D341Med (cell line): ENCODE measurements at places on chromosomes 12 and 14.
A peak's percentile ranks its signal among the peaks of the same experiment; 100 is the strongest.

DNA sequence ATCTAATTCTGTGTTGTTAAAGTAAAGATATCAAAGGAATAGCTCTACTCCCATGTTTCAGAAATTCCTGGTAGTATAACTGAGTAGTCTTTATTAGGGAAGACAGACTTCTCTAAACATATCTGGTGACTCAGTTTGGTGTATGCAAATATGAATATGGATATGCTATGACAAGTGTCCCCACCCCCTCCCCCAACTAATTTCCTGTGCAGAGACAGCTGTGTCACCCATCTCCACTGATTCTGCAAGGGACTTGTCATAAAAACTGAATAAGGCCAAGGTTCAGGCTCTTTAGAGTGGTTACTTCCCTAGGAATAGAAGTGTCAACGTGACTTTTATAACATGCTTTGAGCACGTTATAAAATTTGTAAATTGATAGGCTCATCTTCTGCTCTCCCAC lies 429.1 kb downstream of the DAD1 start:
- no peak for DNase-seq

GRCh38 chr14:26928019-26928418 lies 330.2 kb upstream of the NOVA1 start:
- DNase-seq, result no peak

DNA sequence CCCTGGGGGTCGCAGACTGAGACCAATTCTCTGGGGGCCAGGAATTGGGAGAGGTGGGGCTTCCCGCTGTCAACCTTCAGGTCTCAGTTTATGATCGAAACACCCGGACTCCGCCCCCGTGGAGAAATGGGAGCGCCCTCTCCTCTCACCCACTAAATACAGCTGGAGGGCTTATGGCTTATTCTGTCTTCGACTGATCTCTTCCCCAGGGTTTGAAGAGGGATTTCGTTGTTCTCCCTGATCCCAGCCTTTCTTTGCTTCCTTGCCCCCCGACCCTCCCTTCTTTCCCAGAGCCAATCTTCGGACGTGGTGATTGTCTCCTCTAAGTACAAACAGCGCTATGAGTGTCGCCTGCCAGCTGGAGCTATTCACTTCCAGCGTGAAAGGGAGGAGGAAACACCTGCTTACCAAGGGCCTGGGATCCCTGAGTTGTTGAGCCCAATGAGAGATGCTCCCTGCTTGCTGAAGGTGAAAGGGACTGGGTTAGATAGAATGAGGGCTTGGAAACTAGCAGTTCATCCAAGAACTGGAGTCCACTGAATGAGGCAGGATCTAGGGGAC lies 607 bp downstream of the OS9 start:
- peak; percentile 67 for DNase-seq

DNA sequence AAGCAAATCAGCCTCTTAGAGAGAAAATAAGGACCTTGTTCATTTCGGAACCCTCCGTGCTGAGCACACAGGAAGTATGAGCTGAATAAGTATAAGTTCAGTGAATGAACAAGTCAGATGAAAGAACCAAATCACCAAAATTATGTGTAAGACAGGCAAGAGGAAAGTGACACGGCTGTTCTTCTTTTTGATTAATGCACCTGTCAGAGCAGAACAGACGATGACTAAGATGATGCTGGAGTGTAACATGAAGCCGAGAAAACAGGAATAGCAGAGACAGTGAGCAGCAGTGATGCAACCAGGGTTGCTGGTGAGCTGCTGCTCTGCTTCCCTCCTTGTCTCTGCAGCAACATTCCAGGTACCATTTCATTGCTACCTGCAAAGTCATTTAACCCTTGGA lies 861.1 kb downstream of the GALC start:
- no peak for DNase-seq

DNA sequence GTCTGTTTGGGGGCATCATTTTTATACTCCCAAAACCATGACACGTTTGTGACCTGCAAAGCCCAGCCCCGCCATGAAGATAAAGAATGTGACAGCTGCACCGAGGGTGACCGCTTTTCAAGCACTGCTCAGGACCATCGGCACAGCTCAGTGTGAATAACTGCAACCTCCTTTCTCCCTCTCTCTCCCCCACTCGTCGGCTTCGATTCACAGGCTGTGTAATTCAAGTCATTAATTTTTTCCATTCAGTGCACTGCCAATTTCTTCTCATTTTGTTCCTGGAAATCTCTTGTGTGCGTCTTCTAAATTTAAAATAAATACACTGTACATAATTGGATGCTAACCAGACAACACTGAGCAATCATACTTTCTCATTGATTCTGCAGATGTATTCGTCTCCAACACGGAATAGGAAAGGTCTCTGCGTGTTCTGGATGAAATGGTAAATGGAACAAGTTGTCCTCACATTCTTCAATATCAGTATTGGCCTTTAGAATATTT lies 260.8 kb downstream of the TTC8 start:
- no peak for DNase-seq

- DNase-seq, result no peak
Measured at GRCh38 chr14:32601906-32602305, 272.8 kb downstream of the AKAP6 start.

GRCh38 chr14:33564774-33565630 lies 385.9 kb downstream of the EGLN3 start:
- no peak for DNase-seq

DNA sequence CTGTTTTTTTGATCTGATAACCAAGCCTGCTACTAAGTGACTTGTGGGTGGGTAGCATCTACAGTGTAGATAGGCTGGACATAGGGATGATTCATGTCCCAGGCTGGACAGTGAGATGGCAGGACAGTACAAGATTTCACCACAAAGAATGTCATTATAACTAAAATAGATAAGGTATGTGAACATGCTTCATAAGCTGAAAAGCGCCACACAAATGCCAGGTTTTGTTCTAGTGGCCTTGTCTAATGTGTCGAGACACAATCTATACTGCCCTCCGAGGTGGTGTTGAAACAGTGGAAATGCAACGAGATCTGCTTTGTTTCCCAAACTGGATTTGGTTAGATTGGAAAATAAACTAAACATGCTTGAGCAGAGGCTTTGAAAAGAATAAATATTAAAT lies 4.4 kb downstream of the LGALS3 start:
- no peak for DNase-seq

DNA sequence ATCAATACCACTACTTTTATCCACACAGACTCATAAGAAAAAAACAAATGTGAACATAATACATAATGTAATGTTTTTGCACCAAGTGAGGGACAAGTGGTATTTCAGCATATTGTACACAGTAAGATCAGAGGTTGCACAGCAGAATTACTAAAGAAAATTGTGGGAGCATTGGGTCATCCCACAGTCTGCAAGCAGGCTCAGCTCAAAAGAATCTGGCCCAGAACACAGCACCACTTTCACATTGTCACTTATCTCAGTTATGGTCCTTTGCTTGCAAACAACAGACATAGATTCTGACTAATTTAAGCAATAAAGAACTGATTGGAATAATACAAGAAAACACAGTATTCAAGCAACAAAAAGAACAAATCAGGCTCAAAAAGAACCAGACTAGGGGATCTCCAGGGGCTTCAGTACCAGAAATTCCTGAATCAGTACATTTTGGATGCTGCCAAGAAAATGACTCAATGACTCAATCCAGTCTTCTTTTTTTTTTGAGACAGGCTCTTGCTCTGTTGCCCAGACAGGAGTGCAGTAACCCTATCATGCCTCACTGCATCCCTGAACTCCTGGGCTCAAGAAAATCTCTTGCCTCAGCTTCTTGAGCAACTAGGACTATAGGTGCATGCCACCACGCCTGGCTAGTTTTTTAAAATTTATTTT lies 42.9 kb upstream of the EEA1 start:
- DNase-seq, result no peak

DNA sequence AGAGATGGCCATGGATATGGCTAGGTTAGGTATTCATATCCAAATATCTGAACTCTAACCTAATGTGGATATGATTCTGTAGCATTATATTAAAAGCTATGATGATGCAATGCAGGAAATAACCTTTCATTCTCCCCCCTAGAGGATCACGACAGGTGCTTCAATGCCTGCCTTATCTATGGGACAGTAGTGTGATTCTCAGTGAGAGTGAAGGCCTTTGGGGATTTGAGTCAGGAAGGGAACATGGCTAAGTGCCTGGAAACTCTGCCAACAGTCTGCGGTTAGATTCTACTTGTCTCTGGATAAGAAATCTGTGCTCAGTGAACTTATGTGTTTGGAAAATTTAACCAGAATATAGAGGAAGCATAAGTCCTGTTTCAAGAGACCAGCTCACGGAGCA lies 81.8 kb downstream of the SLC38A1 start:
- no peak for DNase-seq

GRCh38 chr12:93061473-93062419 lies 132.7 kb upstream of the EEA1 start:
- DNase-seq, result peak; percentile 63

- peak; percentile 35 for DNase-seq
Measured at GRCh38 chr14:54025661-54026060, 69.0 kb upstream of the BMP4 start.

DNA sequence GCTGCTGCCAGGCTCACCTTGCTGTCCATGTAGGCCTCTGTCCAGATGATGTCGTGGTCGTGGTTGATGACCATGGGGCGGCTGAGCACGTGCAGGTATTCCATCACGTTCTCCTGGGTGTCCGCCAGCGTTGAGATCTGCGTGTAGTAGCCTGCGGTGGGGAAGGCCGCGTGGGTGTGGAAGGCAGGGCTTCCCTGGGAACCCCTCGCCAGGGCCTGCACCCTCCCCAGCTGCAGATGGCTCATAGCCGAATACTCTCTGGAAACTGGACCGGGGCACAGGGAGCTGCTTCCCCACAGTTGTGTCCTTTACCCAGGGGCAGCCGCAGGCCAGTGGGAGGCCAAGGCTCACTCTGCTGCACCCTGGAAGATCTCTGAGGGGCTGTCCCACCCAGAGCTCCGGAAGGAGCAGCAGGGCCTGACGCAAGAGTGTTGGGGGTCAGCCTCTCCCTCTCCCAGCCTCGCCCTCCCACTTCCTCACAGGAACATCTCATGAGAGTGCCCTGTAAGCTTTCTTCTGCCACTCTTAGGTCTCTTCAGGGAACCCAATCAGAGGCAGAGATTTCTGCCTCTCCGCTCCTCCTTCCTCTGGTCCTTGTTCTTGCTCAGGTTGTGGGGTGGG lies 35.5 kb downstream of the CACNA2D4 start:
- no peak for DNase-seq

GRCh38 chr12:29695026-29695425 lies 88.7 kb downstream of the TMTC1 start:
- no peak for DNase-seq

DNA sequence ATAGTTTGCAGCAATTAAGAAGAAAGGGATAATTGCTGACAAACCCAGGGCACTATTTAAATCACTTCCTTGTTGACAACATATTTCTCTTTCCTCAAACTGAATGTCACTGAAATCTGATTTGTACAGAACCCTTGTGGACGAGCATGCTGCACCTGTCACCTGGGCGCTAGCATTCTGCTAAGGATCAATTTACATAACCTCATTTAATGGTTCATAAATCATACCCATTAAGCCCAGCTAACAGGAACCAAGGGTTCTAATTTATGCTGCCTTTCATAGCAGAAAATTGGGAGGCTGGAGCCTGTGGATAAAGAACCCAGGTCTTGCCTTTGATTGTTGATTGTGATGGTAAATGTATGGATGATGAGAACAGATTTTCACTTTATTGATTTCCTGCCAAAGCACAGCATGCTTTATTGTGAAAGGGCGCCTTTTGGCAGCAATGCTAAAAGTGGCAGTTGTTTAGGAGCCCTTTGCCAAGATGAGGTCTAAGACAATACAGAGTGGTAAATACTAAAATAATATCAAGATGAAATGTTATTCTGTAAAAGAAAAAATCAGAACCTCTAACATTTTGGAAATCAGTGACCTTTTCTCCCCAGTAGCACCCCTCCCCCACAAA lies 95.4 kb downstream of the NKX2-1 start:
- no peak for DNase-seq

GRCh38 chr14:92471919-92472318 lies 41.7 kb upstream of the RIN3 start:
- DNase-seq, result no peak

GRCh38 chr14:96582411-96582961 lies 80.3 kb downstream of the PAPOLA start:
- no peak for DNase-seq

DNA sequence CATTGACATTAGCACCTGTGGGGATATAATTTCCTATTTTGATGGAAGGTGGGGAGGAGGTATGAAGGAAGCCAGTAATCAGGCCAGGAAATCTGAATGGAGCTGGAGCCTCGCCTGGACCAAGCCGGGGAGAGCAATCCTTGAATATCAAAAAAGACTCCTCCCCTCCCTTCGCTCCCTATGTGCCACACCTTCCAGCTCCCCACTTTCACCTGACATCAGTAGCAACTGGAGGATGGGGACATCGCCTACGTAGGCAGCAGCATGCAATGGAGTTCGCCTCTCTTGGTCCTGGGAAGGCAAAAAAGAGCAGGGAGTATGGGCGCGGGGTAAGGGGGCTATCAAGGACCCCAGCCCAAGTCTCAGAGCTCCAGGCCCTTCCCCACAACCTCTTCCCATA lies 1.1 kb downstream of the ANKRD52 start:
- DNase-seq, result no peak

DNA sequence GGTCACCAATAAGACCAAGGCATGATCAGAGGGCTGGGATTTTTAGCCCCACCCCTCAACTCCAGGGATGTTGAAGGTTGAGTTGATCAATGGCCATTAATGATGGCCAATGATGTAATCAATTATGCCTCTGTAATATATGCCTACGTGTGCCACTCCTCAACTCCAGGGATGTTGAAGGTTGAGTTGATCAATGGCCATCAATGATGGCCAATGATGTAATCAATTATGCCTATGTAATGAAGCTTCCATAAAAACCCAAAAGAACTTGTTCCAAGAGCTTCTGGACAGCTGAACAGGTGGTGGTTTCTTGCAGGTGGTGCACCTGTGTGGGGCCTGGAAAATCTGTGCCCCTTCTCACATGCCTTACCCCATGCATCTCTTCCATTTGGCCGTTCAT lies 33.2 kb downstream of the KLRG1 start:
- no peak for DNase-seq

DNA sequence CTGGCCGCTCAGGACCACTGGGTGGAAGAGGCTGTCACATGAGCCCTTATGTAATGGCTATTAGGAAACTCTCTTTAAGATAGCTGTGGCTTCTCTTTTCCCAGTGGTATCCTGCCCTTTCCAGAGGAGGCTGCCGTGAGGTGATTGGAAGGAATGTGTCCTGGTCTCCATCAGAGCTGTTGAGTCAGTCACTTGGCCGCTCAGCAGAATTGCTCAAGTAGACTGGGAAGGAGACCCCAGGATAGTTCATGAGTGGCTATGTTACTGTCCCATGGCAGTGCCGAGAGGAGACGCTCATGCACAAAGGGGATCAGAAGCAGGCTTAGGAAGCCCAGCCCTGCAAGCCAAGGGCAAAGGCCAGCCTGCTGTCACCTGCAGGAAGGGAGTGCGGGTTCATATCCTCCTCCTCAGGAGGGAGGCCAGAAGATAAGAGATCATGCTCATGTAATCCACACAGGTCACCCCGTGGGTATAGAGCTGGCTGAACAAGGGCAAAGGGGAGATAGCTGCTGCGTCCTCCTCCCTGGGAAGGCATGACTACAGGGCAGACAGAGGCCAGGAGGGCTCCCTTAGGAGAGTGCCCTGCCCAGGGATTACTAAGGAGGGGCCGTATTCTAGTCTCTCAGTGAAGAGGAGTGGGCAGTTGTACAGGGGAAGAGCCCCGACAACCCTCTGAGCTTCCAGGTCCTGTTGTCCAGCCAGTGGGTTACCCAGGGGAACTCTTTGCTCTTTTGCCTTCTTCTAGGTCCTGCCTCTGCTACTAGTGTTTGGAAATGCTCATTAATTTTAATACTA lies 137.0 kb upstream of the MAX start:
- DNase-seq, result no peak

- DNase-seq, result no peak
Measured at GRCh38 chr14:79161571-79161970, 991.4 kb downstream of the NRXN3 start.
